ENCODE measurements at places on chromosomes 2 and 18. TPM values are rescaled to one million over a fixed set of nuclear protein-coding genes. Genes with fewer than 3 reads are reported as not detected.

Gene FSIP2
- total RNA-seq = 0.17 TPM

Gene SRD5A2
- not detected for total RNA-seq

Gene OST4
- 309 TPM for total RNA-seq

Gene CHPF
- 7.8 TPM for total RNA-seq

Gene DES
- not detected for total RNA-seq

Gene NEURL3
- 0.27 TPM for total RNA-seq

Gene ZBTB7C
- 0.10 TPM for total RNA-seq

Gene AQP4
- not detected for total RNA-seq

Gene FARSB
- 26.0 TPM for total RNA-seq

Gene FRZB
- total RNA-seq = not detected

Gene LBX2
- not detected for total RNA-seq

Gene TSPYL6
- not detected for total RNA-seq

Gene ZSWIM2
- not detected for total RNA-seq

Gene FAM98A
- 33.7 TPM for total RNA-seq

Gene NABP1
- 48.0 TPM for total RNA-seq

Gene SLC14A1
- total RNA-seq = 8.7 TPM

Gene REG1B
- not detected for total RNA-seq

Gene CENPA
- 55.1 TPM for total RNA-seq

Gene ASPRV1
- 0.69 TPM for total RNA-seq

Gene TMEM198
- 0.44 TPM for total RNA-seq

Gene AGPS
- total RNA-seq = 61.3 TPM

Gene COPS8
- 43.4 TPM for total RNA-seq
